ENCODE measurements at places on chromosomes 7 and 10.

- DNase-seq = no peak
Observed at GRCh38 chr10:3738855-3739350, 46.1 kb downstream of the KLF6 start.

DNA sequence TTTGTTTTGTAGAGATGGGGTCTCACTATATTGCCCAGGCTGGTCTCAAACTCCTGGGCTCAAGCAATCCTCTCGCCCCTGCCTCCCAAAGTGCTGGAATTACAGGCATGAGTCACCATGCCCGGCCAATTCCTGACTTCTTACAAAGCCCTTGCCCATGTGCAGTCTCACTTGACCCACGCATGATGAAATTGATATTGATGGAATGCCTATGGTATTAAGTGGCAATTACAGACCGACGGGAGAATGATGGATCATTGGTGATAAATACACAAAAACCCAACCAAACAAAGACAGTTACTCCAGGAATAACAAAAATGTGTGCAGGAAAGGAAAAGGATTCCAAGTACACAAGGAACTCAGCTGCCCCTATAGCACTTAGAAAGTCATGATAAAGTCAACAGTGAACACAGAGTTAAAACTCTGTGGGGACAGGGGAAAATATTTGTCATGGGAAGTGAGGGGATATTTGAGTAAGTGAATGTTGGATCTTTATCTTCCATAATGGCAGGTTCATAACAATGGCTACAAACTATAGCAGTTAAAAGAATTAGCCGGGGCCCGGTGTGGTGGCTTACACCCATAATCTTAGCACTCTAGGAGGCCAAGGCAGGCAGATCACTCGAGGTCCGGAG lies 21.6 kb downstream of the HIP1 start:
- no peak for DNase-seq

DNA sequence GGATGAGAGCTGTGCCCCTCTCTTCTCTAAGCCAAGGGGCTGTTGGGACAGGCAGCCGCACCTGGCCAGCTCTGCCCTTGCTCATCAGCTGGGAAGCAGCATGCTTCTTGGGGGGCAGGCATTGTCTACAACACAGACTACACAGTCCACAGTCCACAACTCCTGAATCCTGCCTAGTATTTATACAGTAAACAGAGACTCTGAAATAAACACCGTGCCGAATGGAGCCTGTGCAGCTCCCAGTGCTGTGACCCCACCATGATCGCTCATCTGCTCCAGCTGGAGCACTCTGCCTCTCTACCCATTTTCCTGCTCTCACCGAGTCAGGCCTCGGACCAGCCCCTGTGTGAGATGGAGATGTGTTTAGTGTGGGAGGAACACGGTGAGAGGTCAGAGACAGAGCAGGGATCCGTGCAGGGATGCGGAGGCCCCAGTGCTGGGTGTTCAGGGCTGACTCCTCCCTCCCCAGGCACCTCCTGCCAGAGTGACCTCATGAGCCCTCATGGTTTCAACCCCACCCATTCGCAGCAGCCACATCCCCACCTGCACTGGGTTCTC lies 608.0 kb downstream of the DNAJB6 start:
- no peak for DNase-seq

DNA sequence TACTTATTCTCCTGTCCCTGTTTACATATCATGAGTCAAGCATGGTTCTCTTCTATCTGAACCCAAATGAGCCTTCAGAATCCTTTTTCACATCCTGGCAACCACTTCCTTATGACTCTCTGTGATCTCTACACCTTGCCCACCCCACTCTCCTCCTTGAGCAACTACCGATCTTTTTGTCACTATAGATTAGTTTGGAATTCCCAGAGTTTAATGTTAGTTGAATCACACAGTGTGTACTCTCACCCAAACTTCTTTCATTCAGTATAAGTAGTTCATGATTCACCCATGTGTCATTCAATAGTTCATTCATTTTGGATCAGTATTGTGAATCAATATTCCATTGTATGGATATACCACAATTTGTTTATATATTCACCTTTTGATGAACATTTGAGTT lies 55.3 kb downstream of the TFAM start:
- no peak for DNase-seq

GRCh38 chr7:1432411-1433082 lies 26.7 kb downstream of the MICALL2 start:
- no peak for DNase-seq

Measured in CMK (cell line).